ENCODE measurements at places on chromosomes 1 and 21.

- DNase-seq: no peak
Observed at GRCh38 chr21:44085491-44086321, 21.5 kb upstream of the PWP2 start.

DNA sequence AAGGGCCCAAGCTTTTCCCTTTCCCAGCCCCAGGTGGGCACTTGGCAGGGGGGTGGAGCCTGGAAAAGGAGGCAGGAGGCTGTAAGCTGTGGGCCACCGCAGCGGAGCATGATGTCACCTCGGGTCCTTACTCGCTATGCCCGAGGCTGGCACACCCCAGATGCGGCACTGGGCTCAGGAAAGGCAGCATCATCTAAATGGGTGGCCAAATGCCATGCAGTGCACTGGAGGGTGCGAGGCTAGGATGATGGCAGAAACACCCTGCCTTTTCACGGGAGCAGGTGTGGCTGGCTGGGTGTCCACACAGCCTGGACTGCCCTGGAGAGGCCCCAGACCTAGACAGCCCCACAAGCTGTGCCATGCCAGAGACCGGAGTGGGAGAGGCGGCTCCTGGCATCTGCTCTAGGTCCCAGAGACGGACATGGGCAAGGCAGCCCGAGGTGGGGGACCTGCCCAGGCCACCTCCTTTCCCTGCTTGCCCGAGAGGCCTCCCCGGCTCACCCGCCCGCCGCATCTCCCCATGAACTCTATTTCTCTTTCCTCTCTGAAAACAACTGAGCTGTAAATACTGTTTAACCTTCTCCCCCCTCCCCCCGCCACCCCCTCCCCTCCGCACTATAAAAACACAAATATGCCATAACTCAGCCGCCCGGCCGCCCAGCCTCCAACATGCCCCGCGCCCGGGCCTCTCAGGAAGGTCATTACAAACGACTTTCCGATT, 124.7 kb downstream of the CASZ1 start:
- DNase-seq: no peak

DNA sequence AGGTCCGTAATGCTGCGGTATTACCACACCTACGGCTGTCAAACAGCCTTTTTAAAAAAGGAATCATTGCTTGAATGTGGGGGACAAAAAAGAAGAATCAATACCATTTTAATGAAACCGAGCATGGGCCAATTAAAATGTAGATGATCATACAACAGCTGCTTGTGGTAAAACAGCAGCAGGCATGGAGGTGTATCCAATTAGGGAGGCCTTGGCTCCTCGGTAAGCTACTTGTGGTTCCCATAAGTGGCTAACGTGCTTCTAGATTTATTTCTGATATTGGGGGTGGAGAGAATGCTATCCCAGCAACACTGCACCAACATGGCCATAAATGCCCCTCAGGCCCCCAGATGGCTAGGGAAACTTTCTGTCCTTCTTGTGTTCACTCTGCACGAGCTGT, 1.8 kb downstream of the PTPN14 start:
- no peak for DNase-seq

DNA sequence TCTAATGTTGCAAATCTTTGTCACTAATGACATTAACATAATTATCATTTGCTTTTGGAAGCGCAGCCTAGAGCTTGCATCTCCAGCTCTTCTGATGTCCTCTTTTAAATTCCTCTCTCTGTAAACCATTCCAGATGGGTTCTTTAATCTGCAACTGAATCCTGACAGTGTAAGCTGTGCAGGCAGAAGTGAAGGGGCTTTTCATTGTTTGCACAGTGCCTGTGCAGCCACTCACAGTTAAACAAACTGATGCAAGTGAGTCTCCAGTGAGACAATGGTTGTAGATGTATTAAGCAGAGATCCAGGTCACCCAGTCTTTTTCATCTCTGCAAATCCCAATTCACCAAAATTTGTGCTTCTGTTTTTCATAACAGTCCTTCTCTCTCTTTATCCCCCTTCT, 22.5 kb upstream of the FCRL5 start:
- DNase-seq: no peak

- no peak for DNase-seq
Observed at GRCh38 chr1:17610713-17611112, 71.2 kb downstream of the ARHGEF10L start.

- DNase-seq: no peak
Observed at GRCh38 chr1:20440785-20441200, 45.2 kb downstream of the CAMK2N1 start.

DNA sequence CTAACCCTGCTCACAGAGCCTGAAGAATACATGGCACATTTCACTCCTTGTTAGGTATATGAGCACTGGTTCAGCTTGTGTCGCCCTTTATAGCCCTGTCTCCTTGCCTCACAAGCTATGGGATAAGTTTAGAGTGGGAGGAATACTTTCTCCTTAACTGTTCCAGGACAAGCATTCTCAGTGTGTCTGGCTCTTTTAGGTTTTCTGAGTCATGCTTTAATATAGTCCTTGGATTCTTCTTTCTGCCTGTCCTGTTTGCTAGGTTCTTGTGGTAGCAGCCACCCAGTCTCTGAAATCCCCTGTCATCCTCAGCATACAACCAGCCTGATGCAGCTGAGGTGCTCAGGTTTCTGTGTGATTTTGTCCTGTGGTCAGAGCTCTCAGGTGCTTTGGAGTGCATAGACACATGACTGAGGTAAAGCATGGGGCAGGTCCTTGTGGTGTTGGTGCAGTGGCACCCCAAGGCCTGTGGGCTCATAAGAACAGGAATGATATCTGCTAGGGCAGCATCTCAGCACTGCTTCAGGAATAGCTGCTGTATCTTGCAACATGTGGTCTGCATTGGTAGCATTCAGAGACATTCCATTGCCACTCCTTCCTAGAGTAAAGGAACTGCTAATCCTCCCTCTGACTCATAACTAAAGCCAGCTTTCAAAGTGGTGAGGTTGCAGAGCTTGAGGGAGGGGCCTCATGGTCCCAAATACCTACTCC, 14.2 kb upstream of the CASQ2 start:
- no peak for DNase-seq

DNA sequence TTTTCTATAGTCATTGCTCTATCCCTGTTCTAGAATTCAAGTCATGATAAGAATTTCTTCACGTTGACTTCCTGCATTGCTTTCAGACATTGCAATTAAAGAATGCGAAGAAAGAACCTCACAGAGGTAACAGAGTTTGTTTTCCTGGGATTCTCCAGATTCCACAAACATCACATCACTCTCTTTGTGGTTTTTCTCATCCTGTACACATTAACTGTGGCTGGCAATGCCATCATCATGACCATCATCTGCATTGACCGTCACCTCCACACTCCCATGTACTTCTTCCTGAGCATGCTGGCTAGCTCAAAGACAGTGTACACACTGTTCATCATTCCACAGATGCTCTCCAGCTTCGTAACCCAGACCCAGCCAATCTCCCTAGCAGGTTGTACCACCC, 10.6 kb downstream of the APCS start:
- no peak for DNase-seq

- DNase-seq: no peak
Observed at GRCh38 chr1:113456967-113457366, 66.7 kb downstream of the MAGI3 start.

DNA sequence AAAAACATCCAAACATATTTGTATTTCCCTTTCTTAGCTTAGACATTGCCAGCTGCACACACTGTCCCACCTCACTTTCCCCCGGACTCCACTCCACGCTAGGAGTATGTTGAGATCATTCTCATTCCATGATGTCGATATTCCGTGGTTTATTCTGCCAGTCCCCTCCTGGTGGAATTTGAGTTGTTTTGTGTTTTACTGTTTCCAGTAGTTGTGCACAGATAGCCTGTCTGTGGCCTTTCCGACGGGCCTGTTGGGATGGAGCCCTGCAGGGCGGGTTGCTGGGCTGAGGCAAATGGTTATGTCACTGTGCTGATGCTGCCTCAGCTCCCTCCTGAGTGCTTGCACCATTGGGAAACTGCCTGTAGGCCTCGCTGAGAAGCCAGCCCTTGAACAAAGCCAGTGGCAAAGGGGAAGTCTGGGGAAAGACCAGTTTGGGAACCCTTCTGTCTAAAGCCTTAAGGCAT, 12.8 kb downstream of the TRAPPC10 start:
- no peak for DNase-seq

DNA sequence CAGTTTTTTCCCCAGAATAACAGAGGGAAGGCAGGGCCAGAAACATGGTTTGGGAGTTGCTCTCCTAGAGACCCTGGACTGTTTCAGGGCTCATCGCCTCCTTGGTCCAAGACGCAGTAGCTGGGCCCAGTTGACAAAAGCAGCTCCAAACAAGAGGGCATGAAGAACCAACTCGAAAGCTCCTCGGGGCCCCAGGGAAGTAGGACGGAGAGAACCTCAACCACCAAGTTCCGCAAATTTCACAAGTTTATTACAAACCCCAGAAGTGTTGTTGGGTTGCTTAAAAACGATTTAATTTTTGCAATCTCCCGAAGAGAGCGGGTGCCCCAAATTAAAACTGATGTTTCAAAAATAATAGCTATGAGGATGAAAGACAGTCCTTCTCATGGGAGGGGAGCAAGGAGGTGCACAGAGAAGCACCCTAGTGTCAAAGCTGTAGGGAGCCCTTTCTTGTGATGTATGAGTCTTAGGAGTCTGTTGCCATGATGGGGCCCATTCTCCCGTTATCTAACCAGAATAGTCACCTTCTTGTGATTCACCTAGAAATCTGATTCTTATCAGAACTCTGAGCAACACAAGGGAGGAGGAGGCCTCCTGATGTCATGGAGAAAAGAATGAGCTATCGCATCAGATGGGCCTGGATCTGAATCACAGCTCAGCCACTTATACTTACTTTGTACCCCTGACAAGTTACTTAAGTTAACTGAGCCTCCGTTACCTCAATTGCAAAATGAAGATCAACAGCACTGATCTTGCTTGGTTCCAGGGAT, 165.7 kb upstream of the IRF2BP2 start:
- no peak for DNase-seq

DNA sequence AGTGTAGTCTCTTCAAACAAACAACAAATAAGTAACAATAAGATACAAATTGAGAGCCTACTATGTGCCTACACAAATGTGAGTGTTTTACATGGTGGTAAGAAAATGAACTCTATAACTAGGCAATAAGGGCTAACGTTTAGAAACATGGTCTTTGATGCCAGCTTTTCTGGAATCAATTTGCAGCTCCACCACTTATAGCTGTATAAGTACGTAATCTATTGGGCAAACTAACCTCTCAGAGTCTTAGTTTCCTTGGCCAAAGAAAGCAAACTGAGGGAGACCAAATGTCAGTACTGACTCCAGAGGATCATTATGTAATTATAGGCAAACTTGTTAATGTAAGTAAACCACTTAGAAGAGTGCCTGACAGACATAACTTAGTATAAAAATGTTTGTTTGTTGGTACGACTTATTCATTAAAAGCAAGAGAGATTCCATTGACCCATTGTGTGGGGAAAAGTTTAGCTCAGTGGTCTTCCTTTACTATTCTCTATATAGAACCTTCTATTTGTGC, 59.7 kb downstream of the LBR start:
- DNase-seq: no peak

GRCh38 chr1:48493970-48494769, 22.2 kb upstream of the SPATA6 start:
- no peak for DNase-seq

Measured in stimulated activated CD8-positive, alpha-beta memory T cell treated with anti-CD3 and anti-CD28 coated beads, Interleukin-15, amount 100 ng/mL, for 4 hours (primary cell).